ENCODE measurements at places on chromosomes 3 and 15.

DNA sequence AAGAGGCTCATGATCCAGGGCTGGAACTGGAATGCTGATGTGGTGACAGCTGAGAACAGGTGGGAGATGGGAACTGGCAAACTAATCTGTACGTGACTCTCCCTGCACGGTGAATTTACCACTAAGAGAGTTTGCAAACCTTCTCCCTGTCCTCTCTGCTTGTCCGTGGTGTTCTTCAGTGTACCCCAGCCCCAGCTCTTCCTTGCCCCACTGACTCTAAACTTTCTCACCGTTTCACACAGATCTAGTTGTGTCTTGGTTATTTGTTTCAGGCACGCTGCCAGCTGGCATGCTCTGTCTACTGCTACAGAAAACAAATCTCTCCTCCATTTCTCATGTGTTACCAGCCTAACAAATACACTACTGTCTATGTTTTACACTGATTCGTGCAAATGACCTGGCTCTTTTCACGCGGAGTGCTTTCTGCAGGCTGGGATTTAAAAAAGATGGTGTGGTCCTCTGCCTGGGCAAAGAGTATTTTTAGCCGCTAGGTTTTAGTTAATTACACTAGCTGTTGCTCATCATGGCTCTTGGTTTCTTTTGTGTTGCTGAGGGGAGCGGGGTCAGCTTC lies 192.7 kb upstream of the LRIG1 start:
- no peak for DNase-seq

DNA sequence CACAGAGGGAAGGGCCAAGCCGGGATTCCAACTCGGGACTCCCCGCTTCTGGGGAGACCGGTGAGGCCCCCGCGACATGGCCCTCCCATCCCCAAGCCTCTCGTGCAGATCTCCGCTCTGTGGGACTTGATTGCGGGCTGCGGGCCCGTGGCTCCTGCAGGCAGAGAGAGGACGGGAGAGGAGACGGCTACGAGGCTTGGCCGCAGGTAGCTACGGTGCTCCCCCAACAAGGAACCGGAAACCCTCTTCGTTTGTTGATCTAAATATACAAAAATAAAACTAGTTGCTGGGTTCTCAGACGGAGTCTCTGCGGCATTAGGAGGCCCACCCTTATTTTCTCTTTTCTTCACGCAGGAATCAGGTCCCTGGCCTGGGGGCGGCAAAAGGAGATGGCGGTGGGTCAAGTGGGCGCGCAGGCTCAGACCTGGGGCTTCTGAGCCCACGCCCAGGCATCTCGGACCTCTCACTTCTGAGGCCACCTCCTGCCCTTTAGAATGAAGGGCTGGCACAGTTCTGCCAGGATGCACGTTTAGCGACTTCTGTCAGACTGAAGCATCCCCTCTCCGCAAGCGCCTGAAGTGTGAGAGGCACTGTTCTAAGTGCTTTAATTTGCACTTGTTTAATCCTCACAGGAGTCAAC lies 10.9 kb downstream of the GNB5 start:
- peak; percentile 42 for DNase-seq

- no peak for DNase-seq
Measured at GRCh38 chr3:184498986-184499606, 62.5 kb upstream of the EPHB3 start.

DNA sequence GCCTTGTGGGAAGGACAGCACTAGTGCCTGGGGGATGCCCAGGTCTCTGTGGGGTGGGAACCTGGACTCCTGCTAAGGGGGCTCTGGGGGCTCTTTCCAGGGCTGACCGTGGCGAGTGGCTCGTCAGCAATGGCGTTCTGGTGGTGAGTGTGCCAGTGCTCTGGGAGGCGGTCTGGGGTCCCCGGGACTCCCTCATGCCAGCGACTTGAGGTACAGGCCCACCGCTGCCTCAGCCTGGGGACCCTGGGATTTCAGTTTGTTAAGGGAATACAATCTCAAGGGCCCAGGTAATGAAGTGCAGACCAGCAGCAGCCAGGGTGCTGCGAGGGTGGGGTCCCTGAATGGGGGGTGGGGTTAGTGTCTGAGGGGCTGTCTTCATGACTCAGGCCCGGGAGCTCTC lies 2.5 kb downstream of the PLA2G4B start:
- no peak for DNase-seq

DNA sequence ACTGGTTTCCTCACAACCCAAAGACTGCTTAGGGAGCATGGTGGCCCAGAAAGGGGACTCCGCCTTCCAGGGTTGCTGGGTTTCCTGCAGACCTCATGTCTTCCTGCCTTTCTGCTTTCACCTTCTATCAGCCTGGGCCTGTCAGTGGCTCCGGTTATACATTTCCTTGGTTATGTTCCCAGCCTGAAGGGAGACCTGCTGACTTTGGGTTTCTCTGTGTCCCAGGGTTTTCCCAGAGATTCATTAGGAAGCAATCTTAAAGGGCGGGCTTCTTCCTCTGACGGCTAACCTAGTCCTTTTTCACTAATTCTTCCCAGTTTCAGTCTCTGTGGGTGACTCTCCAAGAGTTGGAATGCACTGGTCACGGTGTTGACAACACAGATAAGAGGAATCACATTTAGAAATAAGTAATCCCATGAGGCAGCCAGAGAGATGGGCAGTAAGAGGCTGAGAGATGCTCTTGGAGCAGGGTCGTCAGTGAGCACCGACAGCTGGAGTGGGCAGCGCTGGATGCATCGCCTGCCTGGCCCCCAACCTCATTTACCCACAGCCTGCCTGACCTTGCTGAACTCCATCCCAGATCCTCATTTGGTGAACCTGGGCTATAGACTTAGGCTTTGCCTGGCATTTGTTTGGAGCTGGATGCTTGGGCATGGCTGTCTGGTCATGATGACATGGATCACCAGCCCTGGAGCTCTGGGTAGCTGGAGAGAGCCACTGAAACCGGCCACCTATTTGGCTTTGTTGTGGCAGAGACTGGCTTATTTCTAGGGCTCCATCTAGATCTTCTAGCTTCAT lies 10.0 kb upstream of the EHD4 start:
- DNase-seq, result no peak

GRCh38 chr3:117282566-117282965 lies 573.0 kb downstream of the TUSC7 start:
- DNase-seq, result no peak

DNA sequence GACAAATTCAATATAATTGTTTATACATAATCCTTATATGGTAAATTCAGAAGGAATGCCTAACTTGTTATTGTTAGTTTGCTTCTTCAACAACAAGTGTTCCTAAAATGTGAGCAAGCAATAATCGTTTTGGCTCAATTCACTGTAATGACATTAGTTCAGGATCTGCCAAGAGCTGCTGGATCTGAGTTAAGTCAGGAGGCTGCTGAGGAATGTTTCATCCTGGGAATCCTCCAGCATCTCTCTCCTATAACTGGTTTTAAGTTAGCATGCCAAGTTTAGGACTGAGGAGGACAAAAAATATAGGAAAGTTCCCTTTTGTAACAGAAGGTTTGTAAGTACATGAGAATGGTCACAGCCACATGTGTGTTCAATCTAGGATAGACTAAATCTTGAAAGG lies 4.9 kb upstream of the GTF2A2 start:
- no peak for DNase-seq

- no peak for DNase-seq
Measured at GRCh38 chr15:33460166-33460805, 149.5 kb downstream of the RYR3 start.

- DNase-seq, result no peak
Measured at GRCh38 chr3:72376956-72377710, 471.1 kb downstream of the SHQ1 start.

- DNase-seq, result no peak
Measured at GRCh38 chr3:197957790-197958133, 2.3 kb upstream of the LMLN start.

DNA sequence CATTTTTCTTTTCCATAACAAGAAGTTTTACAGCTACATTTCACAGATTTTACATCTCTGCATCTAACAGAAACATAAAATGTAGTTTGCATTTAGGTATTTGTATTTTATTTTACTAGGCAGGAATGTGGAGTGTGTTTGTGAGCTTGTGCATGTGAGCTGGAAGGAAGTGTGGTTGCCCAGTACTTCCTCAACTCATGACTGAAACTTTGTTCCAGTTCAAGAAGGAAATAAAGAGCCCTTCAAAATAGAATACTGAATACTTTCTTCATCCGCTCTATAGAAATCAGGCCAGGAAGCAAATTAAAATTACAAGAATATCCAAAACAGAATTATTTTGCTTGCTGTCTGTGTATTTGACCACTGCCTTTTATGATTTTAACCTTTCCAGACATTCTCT lies 81.3 kb downstream of the CHL1 start:
- no peak for DNase-seq

- no peak for DNase-seq
Measured at GRCh38 chr3:171543759-171544300, 83.6 kb upstream of the TNIK start.

- DNase-seq, result no peak
Measured at GRCh38 chr3:58384381-58385090, 49.1 kb downstream of the PDHB start.

Measured in NCI-H146 (cell line).